Vagina (tissue), 2 donors: ENCODE measurements at places on chromosomes 1 and 21.

- no peak for DNase-seq
Measured at GRCh38 chr1:65525266-65526048, 105.0 kb downstream of the LEPR start.

DNA sequence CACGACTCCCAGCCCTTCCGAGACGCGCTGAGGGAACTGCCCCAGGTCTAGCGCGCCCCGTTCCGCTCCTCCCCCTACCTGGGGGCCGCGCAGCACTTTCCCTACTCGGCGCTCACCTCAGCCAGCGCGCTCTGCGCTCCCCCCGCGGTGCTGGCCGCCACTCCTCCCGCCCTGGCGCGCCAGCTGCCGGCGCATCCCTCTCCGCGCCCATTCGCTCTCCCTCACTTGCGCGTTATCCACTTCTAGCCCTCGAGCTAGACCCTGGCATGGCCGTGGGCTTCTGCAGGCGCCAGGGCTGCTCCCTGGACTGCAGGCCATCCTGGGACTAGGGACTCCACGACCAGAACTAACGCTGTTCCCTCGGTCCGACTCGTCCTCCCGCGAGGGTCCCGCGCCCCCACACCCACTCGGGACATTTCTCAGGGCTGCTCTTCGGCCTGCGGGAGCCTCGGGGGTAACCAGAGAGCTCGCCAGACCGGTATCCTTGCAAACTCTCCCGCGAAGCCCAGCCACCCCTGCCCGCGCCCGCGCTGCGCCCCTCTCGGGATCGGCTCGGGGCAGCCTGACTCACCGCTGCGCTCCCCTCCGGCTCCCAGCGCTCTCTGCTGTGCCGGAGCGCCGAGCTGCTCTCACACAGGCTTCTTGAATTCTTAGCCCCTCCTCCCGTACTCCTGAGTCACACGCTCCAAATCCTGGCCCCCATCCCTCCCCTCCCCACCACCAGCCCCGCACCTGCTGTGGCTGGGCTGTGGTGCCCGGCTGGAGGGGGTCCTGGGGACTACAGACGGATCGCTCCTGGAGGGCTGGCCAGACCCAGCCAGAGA, at the start of gene NGF:
TSS of gene NGF (minus strand) at position 617 of the 824 bp plus-strand sequence. CDS start 51,454 bp downstream, outside the sequence.
- no peak for DNase-seq

DNA sequence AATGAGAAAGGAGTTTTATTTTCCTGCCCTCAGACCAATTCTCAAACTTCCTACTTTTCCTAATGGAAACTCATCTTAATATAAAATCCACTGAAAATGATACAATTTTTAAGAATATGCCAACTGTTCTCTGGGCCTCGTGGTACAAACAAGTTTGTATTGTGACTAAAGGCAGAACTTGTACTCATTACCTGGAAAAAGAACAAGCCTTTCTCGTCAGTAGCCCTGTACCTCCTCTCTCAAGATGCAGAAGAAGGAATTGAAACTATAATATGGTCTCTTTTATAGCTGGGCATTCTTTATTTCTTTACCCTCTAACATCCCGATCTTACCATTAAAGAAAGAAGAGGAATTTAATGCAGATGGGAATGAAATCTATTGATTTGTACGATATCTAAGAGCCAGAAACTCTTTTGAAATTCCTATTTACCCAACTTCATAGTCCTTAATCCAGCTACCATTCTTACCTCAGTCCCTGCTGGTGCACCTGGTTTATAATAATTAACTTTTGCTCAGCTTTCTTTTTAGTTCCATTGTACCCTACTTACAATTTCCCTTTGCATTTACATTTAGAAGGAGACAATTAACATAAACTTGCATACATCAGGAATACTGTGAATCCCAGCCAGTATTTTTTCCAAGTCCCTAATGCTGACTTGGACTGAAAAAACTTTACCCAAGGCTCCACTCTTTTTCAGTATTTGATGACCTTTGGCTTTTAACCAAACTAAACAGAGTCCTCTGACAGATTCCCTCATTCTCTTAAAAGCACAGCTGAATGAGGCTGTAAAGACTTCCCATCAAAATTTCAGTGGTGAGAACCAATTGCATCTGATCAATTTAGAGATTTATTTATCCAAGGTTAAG, 1162.4 kb downstream of the BRINP3 start:
- no peak for DNase-seq

GRCh38 chr1:101004670-101005069, 20.9 kb downstream of the DPH5 start:
- DNase-seq = no peak

- no peak for DNase-seq
Measured at GRCh38 chr1:163063610-163064009, 5.6 kb upstream of the RGS4 start.

DNA sequence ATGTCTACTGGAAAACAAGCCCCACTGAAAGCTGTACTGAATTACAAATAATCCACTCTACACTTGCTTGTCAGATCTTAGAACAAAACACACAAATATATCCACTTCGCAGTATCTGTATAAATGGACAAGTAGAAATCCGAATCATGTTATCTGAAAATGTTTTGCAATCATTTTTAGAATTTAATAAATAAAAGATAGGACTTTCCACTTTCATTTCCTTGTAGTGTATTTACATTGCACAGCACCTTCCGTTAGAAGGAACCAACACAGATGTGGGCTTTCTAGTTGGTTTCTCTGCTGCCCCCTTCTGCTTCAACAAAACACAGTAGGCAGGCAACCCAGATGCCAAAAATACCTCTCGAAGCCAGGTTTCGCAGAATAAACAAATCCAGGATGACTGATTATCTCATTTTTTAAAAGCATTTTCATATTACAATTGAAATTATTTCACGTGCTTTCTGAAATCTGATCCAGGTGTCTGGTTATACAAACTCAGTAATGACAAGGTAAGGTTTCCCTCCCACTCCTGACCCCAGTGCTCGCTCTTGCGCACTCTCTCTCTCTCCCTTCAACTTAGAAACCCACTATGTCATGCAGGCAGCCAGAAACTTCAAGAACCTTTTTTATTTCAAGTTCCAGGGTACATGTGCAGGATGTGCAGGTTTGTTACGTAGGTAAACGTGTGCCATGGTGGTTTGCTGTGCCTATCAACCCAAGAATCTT, 389.9 kb downstream of the SMYD3 start:
- no peak for DNase-seq

GRCh38 chr1:193762236-193762635, 575.8 kb upstream of the B3GALT2 start:
- no peak for DNase-seq

- no peak for DNase-seq
Measured at GRCh38 chr1:97366984-97367383, 553.9 kb downstream of the DPYD start.

DNA sequence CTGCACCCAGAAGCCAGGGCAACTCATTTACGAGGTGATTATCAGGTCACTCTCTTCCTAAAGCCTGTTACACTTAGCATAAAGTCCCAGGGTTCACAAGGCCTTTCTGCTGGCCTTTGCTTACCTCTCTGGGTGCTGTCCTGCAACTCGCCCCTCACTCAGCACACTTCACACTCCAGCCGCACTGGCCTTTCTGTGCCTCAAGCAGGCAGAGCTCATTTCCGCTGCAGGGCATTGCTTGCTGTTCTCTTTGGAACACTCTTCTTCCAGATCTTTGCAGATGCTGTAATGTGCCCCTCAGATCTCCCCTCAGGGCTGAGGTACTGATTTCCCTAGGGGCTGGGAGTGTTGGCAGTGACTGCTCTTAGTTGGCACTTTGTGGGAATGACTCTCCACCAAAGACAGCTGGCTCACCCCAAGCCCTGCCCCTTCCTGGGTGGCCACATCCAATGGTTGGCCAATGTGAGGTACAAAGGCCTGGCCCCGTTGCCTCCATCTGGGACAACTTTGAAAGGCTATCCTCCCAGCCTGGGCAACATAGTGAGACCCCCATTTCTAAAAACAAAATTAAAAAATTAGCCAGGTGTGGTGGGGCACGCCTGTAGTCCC, 50.8 kb upstream of the SSBP3 start:
- DNase-seq = no peak

DNA sequence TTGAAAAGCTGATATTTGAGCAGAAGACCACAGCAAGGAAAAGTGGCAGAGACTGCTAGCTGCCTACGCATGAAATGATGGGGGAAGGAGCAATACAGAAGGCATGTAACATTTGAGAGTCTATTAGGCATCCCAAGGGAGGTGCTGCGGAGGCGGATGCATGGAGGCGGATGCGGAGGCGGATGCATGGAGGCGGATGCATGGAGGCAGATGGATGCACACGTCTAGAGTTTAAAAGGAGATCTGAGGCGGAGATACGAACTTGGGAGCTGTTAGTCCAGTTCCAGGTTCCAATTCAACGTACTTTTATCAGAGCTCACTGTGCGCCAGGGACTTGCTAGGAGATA, 744 bp upstream of the DDX20 start:
- DNase-seq = peak; percentile 91

- no peak for DNase-seq
Measured at GRCh38 chr1:9164919-9165318, 36.0 kb upstream of the GPR157 start.

GRCh38 chr1:14112613-14113012, 412.6 kb downstream of the PRDM2 start:
- DNase-seq = no peak

DNA sequence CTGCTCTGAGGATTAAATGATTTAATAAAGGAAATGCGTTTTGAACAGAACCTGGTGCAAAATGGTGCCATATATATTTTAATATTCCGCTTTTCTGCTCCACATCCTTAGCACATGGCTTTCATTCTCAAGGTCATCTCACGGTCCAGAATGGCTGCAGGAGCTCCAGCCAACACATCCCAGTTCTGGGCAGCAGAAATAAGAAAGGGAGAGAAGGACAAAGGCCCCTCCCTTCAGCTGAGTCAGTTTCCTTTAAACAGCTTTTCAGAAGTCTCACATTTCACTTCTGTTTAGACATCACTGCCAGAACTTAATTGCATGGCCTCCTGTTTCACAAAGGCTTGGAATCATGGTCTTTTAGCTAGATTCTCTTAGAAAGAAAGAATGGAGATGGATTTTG, 75.2 kb upstream of the LRRN2 start:
- DNase-seq = no peak

- DNase-seq = no peak
Measured at GRCh38 chr21:15592271-15592860, 137.4 kb upstream of the USP25 start.

- no peak for DNase-seq
Measured at GRCh38 chr1:52463891-52464290, 59.5 kb downstream of the PRPF38A start.

GRCh38 chr1:174519844-174520243, 72.1 kb downstream of the GPR52 start:
- no peak for DNase-seq

DNA sequence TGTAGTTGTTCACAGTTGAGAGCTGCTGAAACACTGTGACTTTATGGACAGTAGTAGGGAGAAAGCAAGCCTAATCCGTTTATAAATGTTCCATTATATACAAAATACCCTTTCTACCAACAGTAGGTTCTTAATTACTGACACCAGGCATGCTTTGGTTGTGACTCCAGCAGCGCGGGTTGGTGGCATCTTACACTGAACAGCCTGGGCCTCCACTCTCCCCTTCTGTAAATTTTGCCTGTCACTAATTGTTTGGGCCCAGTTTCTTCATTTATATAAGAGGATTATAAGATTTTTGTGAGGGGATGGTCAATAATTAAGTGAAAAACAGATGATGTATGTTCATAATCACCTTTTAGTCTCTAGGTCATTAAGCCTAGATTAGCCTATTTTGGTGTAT, 58.2 kb downstream of the ITSN1 start:
- no peak for DNase-seq

DNA sequence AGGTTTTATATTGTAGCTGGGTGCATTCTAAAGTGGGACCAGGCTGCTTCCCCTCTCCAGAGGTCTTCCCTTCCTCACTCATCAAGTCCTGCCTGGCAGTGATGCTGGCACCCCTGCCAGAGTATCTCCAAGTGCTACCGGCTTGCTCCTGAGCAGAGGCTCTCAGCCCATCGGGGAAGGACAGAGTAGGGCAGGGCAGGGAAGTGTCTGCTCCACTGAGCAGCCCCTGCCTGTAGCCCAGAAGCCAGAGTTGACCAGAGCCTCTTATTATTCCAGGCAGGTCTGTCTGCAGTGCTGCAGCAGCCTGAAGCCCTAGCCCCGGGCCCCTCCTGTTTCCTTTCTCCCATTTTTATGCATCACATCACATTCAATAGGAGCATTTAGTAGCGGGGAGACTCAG, 51.1 kb downstream of the ATP2B4 start:
- no peak for DNase-seq

GRCh38 chr21:34333121-34333739, 30.6 kb upstream of the KCNE2 start:
- no peak for DNase-seq

GRCh38 chr1:110684491-110684890, 9.8 kb upstream of the KCNA3 start:
- DNase-seq = no peak

- no peak for DNase-seq
Measured at GRCh38 chr1:54340878-54341277, 65.3 kb downstream of the SSBP3 start.

DNA sequence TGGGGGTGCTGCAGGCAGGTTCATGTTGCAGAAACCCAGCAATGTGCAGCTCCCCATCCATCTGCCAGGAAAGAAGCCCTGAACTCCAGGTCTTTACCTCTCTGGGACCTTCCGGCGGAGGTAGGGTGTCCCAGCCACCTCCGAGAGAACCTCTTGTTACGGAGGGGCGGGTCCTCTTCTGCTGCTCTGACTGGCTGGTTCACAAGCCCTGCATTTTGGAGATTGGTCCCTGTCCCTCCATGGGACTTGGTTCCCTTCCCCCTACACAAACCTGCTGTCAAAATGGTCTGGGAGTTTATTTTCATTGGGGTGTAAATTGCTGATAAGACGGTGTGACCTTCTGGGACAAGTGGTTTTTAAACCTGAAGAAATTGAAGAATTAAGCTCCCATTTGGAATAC, 8.0 kb upstream of the CELSR2 start:
- DNase-seq = peak; percentile 84

DNA sequence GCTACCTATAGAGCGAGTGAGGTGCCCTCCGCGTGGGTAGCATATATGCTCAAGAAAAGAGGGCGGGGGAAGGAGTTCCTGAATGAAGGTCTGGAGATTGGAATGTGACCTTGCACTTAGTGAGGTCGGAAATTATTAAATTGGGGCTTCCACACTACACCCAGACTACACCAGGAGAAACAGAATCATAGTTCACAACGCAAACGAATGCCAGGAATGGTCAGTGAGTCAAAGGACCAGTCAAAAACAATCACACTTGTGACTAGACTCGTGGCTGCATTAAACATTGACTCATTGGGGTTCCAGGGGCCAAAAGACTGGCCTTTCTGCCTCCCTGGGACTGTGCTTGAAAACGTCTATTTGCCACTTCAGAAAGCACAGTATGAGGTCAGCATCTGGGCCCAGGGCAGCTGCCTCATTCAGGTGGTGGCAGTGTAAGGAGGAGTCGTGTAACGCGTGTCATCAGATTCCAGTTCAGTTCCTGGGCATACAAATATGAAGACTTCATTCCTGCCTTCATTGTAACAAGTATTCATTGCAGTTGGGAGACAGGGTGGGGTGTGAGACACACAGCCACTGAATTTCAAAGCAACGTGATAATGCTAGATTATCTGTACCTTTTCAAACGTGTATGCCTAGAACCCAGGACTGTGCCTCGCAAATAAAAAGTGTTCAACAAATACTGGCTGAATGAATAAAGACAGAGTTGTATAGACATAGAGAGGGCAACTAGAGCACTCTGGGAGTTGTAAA, at the start of gene YOD1:
TSS of gene YOD1 (minus strand) at position 18 of the 753 bp plus-strand sequence. CDS start 178 bp downstream, outside the sequence.
- peak; percentile 85 for DNase-seq

GRCh38 chr1:210650403-210650802, 321.7 kb downstream of the HHAT start:
- DNase-seq = no peak
